8988T (cell line): ENCODE measurements at places on chromosomes 5 and 9.

DNA sequence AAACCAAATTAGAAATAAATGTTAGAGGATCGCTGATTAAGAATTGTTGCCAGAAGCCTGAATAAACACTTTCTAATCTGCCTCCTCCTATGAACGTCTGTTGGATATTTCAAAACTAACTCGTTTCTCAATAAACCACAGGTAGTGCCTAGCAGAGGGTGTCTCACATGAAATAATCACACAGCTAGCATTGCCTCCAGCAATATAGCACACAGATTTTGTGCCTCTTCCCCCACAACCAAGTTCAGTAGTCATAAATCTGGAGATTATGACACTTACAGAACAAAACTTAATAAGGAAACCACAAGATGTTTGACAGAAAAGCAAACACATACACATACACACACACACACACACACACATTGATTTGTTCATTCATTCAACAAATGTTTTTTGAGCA lies 173.2 kb upstream of the CDH10 start:
- DNase-seq, result no peak

DNA sequence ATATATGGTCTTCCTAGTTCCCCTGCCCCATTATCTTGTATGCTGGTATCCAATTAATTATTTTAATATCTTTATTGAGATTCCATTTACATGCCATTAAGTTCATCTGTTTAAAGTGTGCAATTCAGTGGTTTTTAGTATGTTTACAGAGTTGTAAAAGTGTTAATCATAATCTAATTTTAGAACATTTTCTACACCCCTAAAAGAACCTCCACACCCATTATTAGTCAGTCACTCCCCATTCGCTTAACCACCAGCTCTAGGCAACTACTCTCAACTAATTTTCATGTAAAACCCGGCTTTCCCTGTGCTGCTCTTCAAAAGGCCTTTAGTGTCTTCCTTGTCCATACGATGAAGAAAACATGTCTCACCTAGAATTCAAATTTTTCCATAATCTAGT lies 20.8 kb upstream of the CAVIN4 start:
- DNase-seq, result no peak

DNA sequence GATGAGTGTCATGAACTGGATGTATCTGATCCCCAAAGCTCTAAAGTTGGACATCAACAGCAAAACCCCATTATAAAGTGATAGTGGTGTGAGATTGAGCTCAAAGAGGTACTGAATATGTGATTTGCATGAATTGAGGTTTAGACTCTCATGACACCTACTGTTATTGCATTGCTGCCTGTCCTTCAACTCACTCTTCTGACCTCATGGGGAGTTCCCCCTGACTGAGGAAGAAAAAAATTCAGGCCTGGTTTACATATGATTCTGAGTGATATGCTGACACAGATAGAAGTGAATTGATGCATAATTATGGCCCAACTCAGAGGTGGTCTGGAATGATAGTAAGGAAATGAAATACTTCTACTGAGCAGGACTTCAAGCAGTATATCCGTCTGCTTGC lies 76.2 kb upstream of the CHD1 start:
- DNase-seq, result no peak

- no peak for DNase-seq
Observed at GRCh38 chr9:15386465-15386864, 36.2 kb upstream of the SNAPC3 start.

DNA sequence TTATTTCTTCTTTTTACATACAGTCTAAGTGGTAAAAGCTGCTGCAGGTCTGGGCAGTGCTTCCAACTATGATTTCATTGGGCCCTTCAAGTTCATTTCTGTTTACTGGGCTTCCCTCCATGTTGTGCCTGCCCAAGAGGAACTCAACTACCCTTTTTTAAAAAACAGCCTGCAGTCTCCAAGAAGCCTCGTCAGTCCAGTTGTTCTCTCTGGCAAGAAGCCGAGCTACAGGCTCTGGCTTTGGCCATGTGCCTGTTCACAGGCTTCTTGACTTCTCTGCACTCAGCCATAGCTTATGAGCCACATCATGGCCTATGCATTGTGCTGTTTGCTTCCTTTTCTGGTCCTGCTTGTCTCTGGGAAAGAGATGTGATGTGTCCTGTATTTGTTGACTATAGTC lies 119.7 kb upstream of the PJA2 start:
- no peak for DNase-seq

DNA sequence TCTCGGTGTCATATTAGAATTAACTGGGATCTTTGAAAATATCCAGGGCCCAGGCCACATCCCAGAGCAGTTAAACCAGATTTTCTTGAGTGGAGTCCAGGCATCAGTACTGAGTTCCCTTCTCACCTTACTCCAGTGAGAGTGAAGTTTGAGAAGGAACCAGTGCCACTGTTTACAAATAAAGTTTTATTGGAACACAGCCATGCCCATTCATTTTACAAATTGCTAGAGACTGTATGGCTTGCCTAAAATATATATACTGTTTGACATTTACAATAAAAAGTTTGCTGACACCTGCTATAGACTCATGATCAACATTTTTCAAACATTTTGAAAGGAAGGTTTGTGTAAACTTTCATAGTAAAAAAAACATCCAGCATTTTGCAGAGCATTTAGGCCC lies 63.7 kb upstream of the DMRT3 start:
- DNase-seq, result no peak
